Fibroblast of skin of scalp (primary cell): ENCODE measurements at places on chromosomes 6 and 20.

GRCh38 chr6:34459899-34460593 lies 5.8 kb upstream of the PACSIN1 start:
- DNase-seq, result peak; percentile 38

- no peak for DNase-seq
Observed at GRCh38 chr6:157137501-157137900, 185.8 kb downstream of the TMEM242 start.

GRCh38 chr6:45577836-45578504 lies 200.2 kb upstream of the SUPT3H start:
- DNase-seq, result peak; percentile 53

- peak; percentile 89 for DNase-seq
Observed at GRCh38 chr20:17910828-17911294, 57.7 kb downstream of the SNX5 start.

GRCh38 chr20:10075606-10076005 lies 40.8 kb downstream of the ANKEF1 start:
- no peak for DNase-seq

- no peak for DNase-seq
Observed at GRCh38 chr6:109466212-109466923, 10.8 kb upstream of the MICAL1 start.

DNA sequence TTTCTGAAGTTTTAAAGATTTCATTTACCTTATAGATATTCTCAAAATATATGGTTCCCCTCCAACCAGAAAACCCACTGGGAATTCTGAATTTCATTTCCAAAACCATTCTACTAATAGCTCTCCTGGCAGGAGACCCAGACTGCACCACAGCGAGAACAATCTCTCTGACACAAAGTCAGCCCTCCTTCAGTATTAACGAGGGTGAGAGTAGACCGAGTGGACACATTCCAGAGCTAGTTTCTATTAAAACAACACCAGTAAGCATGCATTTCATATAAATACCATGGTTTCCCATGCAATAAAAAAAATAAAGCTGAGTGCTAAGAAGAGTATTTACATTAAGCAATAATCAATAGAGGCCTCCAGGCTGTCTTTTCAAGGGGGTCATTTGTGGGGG lies 899.6 kb upstream of the SLC35B3 start:
- peak; percentile 35 for DNase-seq

- no peak for DNase-seq
Observed at GRCh38 chr20:62595069-62595468, 47.2 kb upstream of the SLCO4A1 start.

DNA sequence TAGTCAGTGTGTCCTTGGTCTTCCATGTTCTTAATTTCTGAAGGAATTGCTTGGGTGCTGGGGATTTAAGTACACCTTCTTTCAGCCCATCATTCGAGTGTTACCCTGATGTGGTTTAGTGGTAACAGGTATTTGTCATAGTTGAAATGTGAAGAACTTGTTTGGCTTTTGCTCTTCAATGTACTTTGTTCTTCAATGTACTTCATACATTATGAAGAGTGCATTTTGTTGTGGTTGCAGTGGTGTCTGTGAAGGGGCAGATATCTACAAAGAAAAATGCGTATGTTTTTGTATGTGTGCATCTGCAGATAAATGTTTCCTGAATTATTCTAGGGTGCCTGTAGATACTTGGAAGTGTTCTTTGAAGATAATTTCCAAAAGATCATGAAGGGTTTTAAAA lies 111.2 kb upstream of the SUPT3H start:
- DNase-seq, result no peak

GRCh38 chr20:10481676-10482075 lies 46.6 kb downstream of the SLX4IP start:
- no peak for DNase-seq

DNA sequence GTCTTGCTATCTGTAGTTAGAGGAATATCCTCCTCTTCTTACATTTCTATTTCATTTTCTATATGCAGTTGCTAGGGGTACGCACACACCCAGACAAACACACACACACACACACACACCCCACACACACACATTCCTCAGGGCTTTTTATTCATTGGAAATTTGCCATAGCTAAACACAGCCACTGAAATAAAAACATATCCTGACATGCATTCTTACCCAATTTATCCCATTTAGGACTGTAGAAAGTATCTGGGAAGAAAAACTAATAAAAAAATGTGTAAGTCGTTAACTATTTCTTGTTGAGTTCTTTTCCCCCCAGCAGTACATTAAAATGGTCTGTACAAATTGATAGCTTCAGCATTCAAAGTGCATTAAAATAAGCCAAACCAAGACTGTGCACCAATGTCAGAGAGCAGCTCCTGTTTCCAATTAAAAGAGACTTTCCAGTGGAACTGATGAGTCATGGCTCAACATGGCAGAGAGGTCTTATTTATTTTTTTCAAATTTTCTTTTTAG lies 357.9 kb upstream of the AGPAT4 start:
- peak; percentile 99 for DNase-seq

DNA sequence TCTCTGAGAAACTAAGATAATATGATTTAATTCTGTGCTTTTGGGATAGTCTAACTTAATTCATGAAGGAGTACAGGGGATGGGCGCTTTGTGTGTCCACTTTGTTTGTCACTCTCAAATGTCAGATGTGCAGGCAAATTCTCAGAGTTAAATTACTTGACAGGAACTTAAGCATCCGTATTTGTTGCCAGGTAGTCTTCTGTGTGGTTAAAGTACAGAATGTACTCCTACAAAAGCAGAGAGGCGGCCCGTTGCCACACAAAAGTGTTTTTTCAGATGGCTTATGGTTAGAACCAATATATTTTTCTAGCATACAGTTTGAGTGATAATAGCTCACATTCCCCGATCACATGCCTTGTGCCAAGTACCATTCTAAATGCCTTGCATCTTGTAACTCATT lies 234.4 kb downstream of the LAMA2 start:
- no peak for DNase-seq

GRCh38 chr20:45329497-45330319 lies 18.5 kb downstream of the SDC4 start:
- no peak for DNase-seq

DNA sequence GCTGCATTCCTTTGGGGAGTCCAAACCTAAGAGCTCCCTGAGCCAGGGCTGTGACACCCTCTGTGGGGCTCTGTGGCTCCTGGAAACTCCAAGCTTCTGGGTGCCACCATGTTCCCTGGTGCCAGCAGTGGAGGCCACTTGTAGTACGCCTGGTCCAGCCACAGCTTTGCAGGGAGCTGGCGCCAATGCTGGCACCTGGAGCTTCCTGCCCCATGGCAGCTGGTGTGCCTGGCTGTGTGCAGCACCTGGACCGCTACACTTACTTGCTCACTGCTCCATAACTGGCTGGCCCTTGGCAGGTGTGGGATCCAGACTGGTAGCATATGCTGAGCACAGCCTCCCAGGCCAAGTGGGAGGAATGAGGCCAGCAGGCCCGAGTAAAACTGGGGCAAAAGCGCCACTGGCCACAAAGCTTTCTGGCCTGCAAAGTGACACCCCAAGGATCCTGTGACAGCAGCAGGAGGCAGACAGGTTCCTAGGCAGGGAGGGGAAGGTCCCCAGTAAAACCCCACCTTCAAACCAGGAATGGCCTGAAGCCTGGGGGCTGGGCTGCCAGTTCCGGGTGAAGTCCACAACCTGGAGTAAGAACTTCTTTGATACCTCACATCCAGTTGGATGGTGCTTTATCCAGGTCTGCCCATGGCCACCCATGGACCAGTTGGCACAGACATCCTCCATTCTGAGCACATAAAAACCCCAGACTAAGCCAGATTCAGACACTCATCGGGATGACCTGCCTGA lies 461.0 kb downstream of the TBC1D32 start:
- no peak for DNase-seq

- DNase-seq, result no peak
Observed at GRCh38 chr6:80676386-80676785, 569.9 kb downstream of the BCKDHB start.

GRCh38 chr6:141877275-141877983 lies 255.3 kb upstream of the GJE1 start:
- DNase-seq, result no peak

GRCh38 chr6:158439255-158439654 lies 120.6 kb upstream of the TMEM181 start:
- no peak for DNase-seq

- no peak for DNase-seq
Observed at GRCh38 chr20:57840066-57840465, 130.3 kb upstream of the PMEPA1 start.

DNA sequence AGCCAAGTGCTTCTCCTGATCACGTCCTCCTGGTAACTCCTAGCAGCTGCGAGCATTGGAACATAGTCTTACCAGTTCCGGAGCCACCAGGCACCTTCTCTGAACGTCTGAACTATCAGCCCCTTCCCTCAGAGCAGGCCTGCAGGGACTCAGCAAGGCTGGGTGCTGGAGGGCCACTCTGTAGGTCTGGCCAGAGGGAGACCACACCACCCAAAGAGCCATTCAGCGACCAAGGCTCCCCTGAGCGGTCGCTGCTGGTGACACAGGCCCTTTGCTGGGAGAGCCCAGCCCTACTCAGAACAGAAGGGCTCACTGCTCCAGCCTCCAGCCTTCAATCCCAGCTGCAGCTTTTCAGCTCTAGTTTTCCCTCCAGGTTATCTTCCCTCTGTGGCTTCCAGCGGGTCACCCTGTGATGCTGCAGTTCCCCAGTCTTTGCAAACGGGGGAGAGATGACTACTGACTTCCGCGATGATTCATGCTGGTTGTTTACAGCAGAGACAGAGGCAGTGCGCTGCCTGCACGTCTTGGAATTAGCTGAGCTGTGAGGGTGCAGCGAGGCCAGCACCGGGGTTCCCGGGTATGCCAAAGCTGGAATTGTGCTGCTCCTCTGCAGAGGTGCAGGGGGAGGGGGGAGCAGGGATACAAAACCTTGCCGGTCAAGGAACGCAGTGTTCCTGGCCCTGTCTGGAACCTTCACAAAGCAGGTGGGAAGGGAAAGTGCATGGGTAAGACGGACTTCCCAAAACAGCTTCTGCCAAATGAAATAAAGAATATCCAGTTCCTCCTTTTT lies 161.4 kb downstream of the LY86 start:
- peak; percentile 68 for DNase-seq

GRCh38 chr6:164926686-164927085 lies 382.7 kb downstream of the C6orf118 start:
- peak; percentile 5 for DNase-seq

DNA sequence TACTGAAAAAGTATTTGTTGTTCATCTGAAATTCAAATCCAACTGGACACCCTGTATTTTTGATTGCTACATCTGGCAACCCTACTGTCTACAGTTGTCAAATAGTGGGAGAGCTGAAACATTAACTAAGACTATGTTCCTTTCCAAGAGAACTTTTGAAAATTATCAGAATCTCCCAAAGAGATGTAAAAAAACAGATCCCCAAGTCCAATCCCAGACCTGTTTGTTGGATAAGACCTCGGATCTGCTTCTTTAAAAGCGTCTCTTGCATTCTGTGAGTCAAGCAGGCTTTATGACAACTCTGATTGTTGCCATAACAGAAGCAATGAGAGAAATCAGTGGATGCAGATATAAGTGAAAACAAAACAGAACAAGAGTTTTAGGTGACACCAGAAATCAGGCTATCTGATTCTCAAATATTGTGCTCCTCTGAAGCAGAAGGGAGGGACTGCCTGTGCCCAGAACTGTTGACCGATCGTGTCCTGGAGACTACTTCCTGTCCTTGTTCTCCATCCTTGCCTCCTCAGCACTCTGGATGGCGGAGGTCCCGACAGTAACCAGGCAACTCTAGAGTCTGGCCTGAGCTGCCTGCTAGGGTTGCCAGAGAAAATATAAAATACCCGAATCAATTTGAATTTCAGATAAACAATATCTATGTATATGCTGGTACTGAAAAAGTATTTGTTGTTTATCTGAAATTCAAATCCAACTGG lies 853.8 kb downstream of the MAFB start:
- no peak for DNase-seq

DNA sequence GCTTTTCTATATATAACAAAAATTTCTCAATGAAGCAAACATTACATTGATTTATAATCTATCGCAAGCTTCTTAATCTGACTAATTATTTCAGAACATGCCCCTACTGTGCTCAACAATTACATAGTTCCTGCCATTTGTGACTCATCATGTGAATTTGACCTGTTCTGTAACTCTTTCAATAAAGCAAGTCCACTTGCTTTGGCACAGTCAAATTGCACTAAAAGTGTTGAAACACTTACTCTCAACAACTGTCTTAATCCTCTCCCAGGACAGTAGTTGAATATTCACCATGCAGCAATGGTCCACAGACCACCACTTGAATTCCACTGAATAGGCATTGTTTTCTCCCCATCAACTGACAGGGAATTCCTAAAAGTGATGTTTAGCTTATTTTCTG lies 67.7 kb upstream of the SPTLC3 start:
- no peak for DNase-seq

- DNase-seq, result no peak
Observed at GRCh38 chr20:46358346-46359058, 47.9 kb downstream of the ELMO2 start.

DNA sequence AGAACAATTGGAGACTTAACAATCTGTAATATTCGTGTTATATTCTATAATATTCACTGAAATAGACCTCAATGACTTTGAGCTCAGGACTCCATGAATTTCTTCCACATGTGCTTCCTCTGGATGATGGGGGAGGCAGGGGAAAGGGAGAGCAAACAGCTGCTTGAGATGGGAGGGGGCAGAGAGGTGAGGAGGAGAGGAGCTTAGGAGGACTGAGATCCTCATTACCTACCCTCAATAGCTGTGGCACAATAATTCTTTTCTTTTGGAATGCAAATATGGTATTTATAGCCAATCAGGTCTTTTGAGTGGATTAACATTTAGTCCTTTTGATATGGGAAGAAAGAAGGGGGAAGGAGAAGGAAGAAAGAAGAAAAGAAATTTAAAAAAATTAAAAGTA lies 64.1 kb upstream of the ZNF217 start:
- DNase-seq, result no peak

DNA sequence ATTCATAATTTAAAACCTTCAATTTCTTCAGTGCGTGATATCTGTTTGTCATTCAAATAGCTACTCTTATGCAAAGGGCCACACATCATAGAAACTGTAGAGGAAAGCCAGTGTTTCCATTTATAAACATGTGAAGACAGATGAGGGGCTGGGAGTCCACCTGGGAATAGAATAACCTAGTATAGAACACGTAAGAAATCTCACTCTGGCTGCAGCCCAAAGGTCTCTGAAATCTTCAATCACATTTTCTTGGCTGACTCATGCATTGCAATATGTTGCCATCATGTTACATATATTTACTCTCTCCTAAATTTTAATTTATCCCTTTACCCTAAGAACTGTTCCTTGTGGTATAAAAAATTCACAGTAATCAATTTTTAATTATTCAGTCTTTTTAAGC lies 123.2 kb downstream of the ELOVL4 start:
- DNase-seq, result peak; percentile 20

GRCh38 chr20:51128198-51128597 lies 105.3 kb upstream of the KCNG1 start:
- DNase-seq, result peak; percentile 86

- DNase-seq, result no peak
Observed at GRCh38 chr6:3252369-3252768, 6.4 kb upstream of the PSMG4 start.

GRCh38 chr6:157670466-157671186 lies 152.4 kb upstream of the SNX9 start:
- DNase-seq, result no peak

- DNase-seq, result peak; percentile 70
Observed at GRCh38 chr20:57381596-57382503, 9.3 kb upstream of the RBM38 start.
